ENCODE measurements at places on chromosomes 12 and 14.

GRCh38 chr12:49687941-49688340 is 19.3 kb downstream of the FMNL3 start:
- DNase-seq = no peak

DNA sequence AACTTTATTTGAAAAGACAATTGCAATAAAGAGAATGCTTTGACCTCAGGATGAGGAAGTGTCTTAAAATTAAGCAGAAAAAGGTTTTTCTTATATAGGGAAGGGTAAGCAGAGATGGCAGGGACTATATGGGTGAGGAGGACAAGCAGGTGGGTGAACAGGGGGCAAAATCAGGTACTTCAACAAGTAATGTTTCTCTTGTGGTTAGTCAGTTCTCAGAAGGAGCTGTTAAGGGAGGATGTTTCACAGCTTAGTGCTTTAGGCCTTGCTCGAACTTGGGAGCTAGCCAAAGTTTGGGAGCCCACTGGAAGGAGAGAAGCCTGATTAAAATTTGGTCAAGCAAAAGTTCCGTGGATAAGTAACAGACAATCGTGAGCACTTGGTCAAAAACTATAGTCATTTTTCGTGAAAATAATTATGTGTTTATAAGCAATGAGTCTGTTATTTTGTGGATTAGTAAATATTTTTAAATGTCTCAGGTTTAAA is 364.2 kb upstream of the TMPO start:
- DNase-seq = no peak

DNA sequence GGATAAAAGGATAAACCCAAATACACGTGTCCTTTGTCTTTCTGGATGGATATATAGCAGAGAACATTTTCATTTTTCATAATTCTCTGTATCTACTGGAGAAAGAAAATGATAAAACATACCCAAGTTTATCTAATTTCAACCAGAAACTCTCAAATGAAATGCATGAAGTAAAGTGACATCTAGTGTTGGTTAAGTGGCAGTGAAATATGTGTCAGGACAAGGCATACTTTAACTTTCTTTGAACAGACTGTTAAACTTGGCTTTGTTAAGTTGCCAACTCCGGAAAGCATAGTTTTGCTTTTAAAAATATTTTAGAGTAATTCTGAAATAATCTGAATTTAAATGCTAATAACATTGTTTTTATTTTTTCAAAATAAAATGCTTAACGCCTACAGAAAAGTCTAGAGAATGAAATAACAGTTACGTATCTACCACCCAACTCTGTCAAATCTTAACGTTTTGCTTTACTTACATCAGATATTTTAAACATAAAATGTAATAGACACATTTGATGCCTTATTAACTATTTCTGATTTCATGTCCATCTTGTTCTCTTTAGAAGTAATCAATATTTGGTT is 25.2 kb upstream of the NTN4 start:
- DNase-seq = no peak

DNA sequence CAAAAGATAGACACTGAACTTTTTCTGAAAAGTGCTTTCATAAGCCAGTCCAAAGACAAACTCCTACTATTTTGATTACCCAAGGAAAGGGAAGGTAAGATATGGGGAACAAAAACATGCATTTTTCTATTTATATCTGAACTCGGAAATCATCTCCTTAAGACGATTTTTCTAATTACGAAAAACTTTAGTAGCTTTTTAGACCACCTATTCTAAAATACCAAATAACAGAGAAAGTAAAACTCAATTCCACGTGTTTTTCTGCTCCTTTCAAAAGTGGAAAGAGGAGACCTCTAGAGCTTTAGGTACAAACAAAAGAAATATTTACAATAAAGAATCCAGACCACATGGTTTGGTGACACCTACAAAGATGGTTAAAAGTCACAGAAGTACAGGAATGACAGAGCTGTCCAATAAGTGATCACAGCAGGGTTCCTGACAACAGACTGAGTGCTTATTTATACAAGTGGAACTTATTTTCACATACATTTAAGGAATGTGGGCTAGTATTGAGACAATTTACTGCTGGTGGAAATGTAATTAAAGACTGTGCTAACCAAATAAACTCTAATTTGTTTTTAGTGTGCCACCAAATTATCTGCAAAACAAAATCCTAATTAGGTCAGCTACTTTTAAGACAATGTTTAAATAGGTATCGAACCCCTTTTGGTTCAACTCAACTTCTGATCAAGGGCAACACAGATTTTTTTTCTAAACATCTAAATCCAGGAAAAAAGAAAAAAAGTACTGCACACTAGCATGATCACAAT is 2.4 kb downstream of the LRIG3 start:
- no peak for DNase-seq

DNA sequence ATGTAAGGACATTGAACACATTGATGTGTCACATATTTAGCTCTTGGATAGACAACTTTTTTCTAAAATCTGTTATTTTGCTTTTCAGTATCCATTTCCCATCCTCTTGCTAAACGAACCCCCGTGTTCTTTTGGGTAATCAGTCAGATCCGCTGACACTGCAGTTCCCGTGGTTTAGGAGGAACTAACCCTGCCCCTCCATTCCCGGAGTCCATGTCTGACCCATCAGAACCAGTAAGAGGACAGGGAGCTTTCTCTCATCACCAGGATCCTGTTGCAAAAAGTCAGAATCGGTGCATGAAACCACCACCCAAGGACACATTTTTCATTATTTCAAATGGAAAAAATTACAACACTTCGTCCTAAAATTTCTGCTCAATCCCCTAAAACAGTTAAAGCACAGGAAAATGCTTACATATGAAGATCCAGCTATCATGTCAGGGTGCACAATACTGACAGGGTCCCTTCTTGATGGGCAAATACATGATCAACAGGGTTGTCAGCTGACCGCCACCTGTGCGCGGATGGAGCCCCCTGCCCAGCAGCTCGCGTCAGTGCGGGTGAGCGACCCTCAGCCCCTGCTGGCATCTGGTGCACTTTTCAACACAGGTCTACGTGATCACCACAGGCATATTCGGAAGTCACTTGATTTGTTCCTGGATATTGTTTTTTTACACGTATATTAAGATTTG is 276.8 kb downstream of the ADGRD1 start:
- DNase-seq = no peak

- no peak for DNase-seq
These were observed 259.6 kb upstream of the TBX3 start for GRCh38 chr12:114943601-114944000.

GRCh38 chr12:27462151-27462694 is 15.7 kb downstream of the SMCO2 start:
- peak; percentile 38 for DNase-seq

DNA sequence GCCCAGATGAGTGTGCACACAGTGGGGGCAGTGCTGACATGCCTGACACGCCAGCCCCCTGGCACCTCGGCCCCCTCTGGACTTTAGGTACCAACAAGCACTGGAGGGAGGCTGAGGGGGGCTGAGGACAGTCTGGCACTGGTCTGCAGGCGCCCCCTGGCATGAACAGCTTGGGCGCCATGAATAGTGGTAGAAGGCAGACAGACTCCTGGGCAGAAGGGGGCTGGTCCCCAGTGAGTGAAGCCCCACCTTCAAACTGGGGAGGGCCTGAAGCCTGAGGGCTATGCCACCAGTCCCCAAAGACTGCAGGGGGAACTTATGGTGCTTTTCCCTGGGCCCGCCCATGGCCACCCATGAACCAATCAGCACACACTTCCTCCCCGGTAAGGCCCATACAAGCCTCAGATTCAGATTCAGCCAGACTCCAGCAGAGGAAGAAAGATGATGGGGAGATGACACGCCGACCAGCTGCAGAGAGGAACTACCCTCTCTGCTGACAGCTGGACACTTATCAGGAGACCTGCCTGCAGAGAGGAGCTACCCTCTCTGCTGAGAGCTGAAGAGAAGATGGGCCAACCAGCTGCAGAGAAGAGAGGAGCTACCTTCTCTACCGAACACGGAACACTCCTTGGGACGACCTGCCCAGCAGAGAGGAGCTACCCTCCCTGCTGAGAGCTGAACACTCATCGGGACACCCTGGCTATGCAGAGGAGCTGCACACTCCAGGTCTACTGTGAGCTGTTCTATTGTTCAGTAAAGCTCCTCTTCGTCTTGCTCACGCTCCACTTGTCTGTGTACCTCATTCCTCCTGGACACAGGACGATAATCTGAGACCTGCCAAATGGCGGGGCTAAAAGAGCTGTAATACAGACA is 324.5 kb downstream of the PCNX1 start:
- no peak for DNase-seq

DNA sequence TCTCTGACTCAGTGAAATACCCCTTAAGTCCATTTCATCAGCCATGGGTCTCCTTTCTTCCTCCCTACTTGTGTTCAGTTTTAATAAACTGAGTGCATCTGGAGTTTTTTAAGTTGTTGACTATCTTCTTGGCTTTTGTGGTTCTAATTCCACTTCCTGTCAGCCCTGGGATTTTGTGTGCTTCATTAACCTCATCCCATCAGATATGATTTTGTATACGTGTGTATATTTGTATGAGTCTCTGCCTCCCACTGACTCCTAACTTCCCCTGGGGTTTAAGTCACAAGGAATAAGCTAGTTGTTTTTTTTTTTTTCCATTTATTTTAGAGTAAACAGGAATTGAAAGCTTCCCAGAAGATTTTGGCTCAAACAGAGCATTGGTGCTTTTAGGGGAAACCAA is 62.7 kb downstream of the TTLL5 start:
- no peak for DNase-seq

- no peak for DNase-seq
These were observed 6.0 kb upstream of the ACADS start for GRCh38 chr12:120719496-120720233.

DNA sequence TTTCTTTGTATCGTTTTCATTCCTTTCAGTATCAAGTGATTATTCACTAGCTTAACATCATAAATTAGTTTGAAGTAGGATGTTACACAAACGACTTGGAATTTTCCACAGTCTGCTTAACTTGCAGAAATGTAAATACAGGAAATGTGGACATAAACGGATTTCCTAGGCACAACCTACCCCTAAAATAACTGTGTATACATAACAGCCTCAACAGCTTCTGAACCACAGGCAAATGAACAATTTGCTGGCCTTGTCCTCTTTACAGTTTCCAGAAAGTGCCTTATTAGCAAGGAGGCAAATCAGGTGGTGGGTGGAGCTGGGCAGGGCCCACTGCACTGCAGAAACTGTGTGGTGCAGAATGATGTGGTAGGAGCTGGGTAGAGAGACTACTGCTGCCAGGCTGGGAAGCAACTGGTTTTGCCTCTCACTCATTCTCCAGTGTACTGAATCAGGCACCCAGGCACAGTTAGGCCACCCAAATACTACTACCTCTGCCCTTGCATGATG is 14.1 kb downstream of the DRAM1 start:
- DNase-seq = peak; percentile 66

GRCh38 chr14:26835979-26836570 is 238.2 kb upstream of the NOVA1 start:
- DNase-seq = no peak

DNA sequence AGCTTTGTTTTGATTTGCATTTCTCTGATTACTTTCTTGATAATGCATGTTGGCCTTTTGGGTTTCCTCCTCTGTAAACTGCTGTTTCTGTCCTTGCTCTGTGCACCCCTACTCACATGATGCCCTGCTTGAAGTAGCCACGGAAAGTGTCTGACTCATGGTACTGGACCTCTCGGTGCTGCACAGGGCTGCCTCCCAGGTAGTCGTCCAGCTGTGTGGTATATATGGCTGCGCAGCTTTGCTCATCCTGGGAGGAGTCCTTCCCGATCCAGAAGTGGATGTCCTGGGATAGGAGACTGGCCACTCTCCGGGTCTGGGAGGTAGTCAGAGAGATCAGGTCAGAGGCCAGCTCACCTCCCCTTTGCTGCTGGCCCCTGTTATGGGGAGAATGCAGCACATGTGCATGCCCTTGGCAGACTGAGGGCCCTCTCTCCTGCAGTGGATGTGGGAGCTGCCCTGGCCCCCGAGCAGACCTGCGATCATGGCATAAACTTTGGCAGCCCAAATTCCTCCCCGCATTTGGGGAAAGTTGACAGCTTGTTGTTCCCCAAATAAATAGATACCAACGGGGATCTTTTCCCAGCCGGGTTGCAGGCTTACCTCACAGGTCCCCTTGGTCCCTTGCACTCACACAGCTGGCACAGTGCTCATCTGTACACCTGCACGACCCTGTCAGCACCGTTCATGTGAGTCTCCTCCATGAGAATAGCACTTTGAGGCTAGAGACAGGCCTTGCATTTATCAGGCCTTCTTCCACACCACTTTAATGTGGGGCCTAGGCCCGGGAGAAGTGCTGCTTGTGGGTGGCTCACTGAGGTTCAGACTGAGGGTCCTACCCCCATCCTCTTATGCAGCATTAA is 5.2 kb downstream of the AVIL start:
- no peak for DNase-seq

DNA sequence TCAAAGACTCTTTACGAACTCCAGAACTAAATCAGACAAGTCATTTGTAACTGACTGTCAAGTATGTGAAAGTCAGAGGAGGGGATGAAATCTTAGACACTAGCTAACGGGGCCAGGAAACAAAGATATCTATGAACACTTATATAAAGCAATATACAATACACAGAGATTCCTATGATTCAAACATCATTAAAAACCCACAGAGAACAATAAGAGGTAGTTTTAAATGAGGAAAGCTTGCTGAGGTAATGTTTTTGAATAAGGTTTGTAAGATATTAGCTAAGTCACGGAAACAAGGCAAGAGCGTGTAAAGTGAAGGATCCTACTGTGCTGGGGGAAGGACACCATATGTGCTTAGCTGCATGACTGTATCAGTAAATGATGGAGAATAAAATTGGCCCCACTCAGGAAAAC is 36.7 kb downstream of the SAV1 start:
- no peak for DNase-seq

GRCh38 chr12:128571906-128572810 is 251.6 kb downstream of the SLC15A4 start:
- DNase-seq = no peak

- no peak for DNase-seq
These were observed 161.7 kb downstream of the BTG1 start for GRCh38 chr12:91983935-91984334.

- no peak for DNase-seq
These were observed 648.3 kb upstream of the MDGA2 start for GRCh38 chr14:48323665-48324064.

DNA sequence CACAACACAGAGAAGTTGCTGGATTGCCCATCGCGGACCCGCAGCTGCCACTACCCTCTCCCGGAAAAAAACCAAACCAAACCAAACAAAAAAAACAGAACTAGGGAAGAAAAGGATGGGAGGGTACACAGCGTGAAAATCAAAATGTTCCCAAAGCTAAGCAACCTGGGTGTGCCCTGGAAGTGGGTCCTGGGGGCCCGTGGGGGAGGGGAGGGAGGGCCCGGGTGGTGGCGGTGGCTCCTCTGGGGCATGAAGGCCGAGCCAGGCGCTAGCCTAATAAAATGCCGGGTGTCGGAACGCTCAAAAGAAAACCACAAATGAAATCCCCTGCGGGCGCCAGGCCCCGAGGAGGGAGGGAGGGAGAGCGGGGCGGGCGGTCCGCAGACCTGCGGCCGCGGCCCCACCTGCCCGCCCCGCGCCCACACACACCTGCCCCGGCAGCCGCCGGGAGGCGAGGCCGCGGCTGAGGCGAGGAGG is 787 bp downstream of the HECTD4 start:
- DNase-seq = no peak

GRCh38 chr14:91801358-91801757 is 66.0 kb downstream of the TC2N start:
- DNase-seq = no peak

GRCh38 chr12:3661028-3661427 is 91.9 kb downstream of the CRACR2A start:
- DNase-seq = no peak
